ENCODE measurements at places on chromosomes 4 and X. TPM values are rescaled to one million over a fixed set of nuclear protein-coding genes. Genes with fewer than 3 reads are reported as not detected.

CSAG2 gene
- not detected for total RNA-seq

ZNF185 gene
- 7.5 TPM for total RNA-seq

SH2D1A gene
- total RNA-seq: not detected

PRSS48 gene
- not detected for total RNA-seq

DUX4 gene
- total RNA-seq: not detected

FDCSP gene
- not detected for total RNA-seq

SORBS2 gene
- total RNA-seq: 0.85 TPM

SSX4 gene
- total RNA-seq: not detected

COL25A1 gene
- total RNA-seq: not detected

PAGE5 gene
- total RNA-seq: not detected

MAP7D2 gene
- total RNA-seq: 6.6 TPM

CXorf51B gene
- not detected for total RNA-seq

FAM47B gene
- not detected for total RNA-seq

PLK4 gene
- total RNA-seq: 13.2 TPM

ARX gene
- total RNA-seq: 0.38 TPM

ARHGAP6 gene
- total RNA-seq: not detected

GJB1 gene
- not detected for total RNA-seq

TMPRSS11D gene
- not detected for total RNA-seq

ZNF157 gene
- total RNA-seq: 0.05 TPM

SLC49A3 gene
- total RNA-seq: 0.09 TPM

ARHGAP4 gene
- total RNA-seq: 1.4 TPM

CT45A1 gene
- not detected for total RNA-seq

GABRG1 gene
- total RNA-seq: not detected

LIN54 gene
- total RNA-seq: 6.4 TPM

SPANXN3 gene
- not detected for total RNA-seq

CYTL1 gene
- total RNA-seq: not detected

NELFA gene
- 21.2 TPM for total RNA-seq

TMSB15B gene
- total RNA-seq: 6.4 TPM

CLIC2 gene
- total RNA-seq: 0.03 TPM

ASMT gene
- 0.15 TPM for total RNA-seq

SLC10A6 gene
- total RNA-seq: not detected

PDLIM3 gene
- total RNA-seq: 0.10 TPM

DMD gene
- total RNA-seq: not detected

EMCN gene
- total RNA-seq: not detected

POLN gene
- 0.65 TPM for total RNA-seq

PCYT1B gene
- not detected for total RNA-seq

SRPX gene
- total RNA-seq: 8.9 TPM

MSL3 gene
- 19.4 TPM for total RNA-seq

NDUFB11 gene
- 167 TPM for total RNA-seq

RNF175 gene
- not detected for total RNA-seq

CT55 gene
- total RNA-seq: not detected

RAB40A gene
- total RNA-seq: not detected

TRAM1L1 gene
- 0.52 TPM for total RNA-seq

ANXA3 gene
- 60.0 TPM for total RNA-seq

TEX13D gene
- not detected for total RNA-seq

CXorf58 gene
- 0.06 TPM for total RNA-seq

HSFX1 gene
- 0.33 TPM for total RNA-seq

TAF7L gene
- 0.14 TPM for total RNA-seq

UGT2A1 gene
- not detected for total RNA-seq

RAB9B gene
- not detected for total RNA-seq

MAOA gene
- 0.86 TPM for total RNA-seq

SMIM14 gene
- 14.6 TPM for total RNA-seq

TREX2 gene
- total RNA-seq: 1.8 TPM

HSD17B13 gene
- total RNA-seq: 0.05 TPM

SPOCK3 gene
- total RNA-seq: 0.20 TPM
